ENCODE measurements at places on chromosomes 11 and 22. TPM values are rescaled to one million over a fixed set of nuclear protein-coding genes. Genes with fewer than 3 reads are reported as not detected.

The MYOD1 gene
- polyA plus RNA-seq, result not detected

The TOMM22 gene
- 71.4 TPM for polyA plus RNA-seq

The OR8D4 gene
- not detected for polyA plus RNA-seq

The SPDYC gene
- polyA plus RNA-seq, result not detected

GRCh38 chr11:1733009-1733715, 17.2 kb downstream of the IFITM10 start:
- no peak overlapping the region for H3K27ac ChIP-seq
- H3K4me3 ChIP-seq, result no peak overlapping the region
- no peak for DNase-seq
- H3K36me3 ChIP-seq, result no peaks in the 10 kb centered on the region

- H3K4me1 ChIP-seq, result no peaks in the 10 kb centered on the region
- DNase-seq, result no peak
- no peaks in the 10 kb centered on the region for H3K36me3 ChIP-seq
- H3K4me3 ChIP-seq, result no peak overlapping the region
- H3K27ac ChIP-seq, result no peak overlapping the region
These were observed 56.9 kb downstream of the OSBP2 start for GRCh38 chr22:30751529-30751928.

GRCh38 chr11:111229604-111230003, 15.9 kb upstream of the POU2AF2 start:
- DNase-seq, result no peak
- no peak overlapping the region for H3K27ac ChIP-seq
- peaks cover 15% of the 10 kb centered on the region for H3K4me1 ChIP-seq
- H3K4me3 ChIP-seq, result no peak overlapping the region

- no peak overlapping the region for H3K27ac ChIP-seq
- H3K36me3 ChIP-seq, result no peaks in the 10 kb centered on the region
- H3K4me3 ChIP-seq, result no peak overlapping the region
- DNase-seq, result no peak
These were observed 27.8 kb upstream of the MYH9 start for GRCh38 chr22:36415415-36416168.

Data from CD14-positive monocyte (primary cell).